NCI-H2081 treated with DMSO at 0.1 percent for 48 hours (cell line): ENCODE measurements at places on chromosomes 12 and 14.

DNA sequence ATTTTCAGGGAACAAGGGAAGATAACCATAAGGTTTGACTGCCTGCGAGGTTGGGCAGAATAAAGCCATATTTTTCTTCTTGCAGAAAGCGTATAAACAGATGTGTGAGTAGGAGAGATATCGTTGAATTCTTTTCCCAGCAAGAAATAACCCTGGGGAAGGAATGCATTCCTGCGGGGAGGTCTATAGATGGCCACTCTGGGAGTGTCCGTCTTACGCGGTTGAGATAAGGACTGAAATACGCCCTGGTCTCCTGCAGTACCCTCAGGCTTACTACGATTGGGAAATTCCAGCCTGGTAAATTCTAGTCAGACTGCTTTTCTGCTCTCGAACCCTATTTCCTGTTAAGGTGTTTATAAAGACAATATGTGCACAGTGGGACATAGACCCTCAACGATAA lies 225.0 kb downstream of the LRIG3 start:
- no peak for DNase-seq

GRCh38 chr12:78037707-78038106 lies 207.0 kb downstream of the NAV3 start:
- DNase-seq: no peak

GRCh38 chr12:76299536-76300296 lies 48.5 kb downstream of the BBS10 start:
- DNase-seq: no peak

DNA sequence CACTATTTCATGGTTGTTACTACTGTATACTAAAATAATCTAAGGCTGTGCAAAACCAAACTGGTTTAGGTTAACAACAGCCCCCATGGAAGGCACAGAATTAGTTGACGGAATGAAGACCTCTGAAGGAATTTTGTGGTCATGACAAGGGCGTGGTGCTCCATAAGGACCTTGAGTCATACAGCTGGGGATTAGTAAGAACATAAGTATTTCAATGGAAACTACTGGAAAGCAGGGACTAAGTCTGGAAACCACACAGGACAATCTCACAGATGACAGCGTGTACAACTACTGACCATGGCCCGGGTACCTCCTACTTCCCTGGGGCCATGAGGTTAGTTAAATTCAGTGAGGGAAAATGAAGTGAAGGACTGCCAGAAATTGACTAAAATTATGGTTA lies 98.5 kb upstream of the PLEKHA5 start:
- no peak for DNase-seq

DNA sequence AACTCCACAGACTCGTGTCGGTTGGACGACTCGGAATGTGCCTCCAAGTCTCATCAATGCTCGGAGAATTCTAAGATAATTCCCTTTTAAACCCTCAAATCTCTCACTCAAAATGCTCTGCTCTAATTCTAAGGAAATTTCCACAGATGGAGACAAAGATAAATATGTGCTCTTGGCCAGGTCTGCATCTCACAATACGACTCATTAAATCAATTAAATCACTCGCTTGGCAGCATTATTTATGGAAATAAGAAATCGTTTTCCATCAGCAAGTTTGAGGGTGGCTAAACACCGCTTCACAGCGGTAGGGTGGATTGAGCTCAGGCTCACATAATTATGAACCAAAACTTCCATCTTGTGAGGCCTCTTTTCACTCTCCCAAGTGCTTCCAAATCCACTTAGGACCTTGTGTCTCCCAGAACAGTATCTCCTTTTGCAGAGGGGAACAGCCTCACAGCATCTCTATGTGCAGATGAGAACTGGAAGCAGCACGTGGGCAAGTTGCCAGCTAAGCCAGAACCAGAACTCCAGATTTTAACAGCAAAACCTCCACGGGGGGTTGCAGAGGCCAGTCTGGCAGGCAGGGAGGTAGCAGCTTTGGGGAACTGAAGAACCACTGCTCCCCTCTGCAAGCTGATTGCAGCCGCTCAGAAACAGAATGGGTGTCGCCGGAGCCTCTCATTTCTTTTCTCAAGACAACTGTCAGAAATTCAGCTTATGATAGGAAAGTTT lies 43.8 kb downstream of the RIMBP2 start:
- no peak for DNase-seq

- no peak for DNase-seq
These were observed 12.7 kb downstream of the ABCD2 start for GRCh38 chr12:39606712-39607423.

DNA sequence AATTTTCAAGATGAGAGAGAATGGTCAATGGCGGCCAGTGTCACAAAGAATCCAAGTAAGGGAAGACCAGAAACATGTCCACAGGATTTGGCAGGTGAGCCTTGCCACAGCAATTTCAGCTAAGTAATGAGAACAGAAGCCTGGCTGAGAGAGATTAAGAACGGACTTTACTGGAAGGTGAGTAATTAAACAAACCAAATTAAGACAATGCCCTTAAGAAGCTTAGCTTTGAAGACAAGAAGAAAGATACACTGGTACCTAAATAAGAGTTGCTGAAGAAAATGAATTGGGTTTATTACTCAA lies 145.4 kb upstream of the PLEKHG7 start:
- DNase-seq: no peak

DNA sequence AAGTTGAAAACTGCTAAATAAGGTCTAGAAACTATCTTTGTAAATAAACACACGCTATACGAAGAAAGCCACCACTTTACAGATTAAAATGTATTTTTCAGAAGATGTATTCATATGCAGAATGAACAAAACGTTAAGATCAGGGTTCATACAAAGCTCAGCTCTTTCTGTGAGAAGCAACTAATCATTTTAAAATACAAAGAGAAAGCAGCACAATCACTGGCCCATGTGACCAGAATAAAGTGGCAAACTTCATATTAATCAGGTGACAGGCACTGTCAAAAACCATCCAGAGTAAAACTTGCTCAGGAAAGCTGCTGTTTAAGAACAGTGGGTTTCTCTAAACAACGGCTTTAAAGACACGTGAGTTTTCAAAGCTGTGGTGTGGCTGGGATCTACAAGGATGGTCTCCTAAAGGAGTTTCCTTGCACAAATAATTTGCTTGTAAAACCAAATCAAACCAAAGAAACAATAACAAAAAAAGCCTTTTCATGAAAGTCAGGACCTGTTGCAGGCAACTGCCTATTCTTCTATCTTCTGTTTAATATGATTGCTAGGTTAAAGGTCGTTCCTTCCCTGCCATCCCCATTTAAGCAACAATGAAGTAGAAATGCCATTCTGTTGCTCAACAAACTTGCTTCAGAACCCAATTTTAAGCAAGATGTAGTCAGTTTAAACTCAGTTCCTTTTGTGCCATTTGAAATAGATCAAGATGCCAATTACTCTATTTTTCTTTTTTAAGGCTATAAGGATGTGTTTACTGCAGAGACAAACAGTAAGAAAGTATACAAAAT lies 22.3 kb downstream of the SEL1L start:
- no peak for DNase-seq

GRCh38 chr12:52122904-52123303 lies 43.4 kb downstream of the SMIM41 start:
- DNase-seq: no peak

DNA sequence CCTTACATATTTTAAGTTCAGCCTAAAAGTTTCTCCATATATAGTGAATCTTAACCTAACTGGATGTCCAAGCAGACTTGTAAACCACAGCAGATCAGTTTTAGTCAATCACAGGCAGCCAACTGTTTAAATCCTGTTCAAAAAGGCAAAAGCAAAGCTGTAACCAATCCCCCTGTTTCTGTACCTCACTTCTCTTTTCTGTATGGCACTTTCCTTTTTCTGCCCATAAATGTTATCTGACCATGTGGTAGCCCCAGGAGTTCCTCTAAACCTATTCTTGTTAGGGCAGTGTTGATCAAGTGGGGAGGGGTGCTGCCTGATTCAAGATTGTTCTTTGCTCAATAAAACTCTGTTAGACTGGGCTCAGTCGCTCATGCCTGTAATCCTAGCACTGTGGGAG lies 8.5 kb upstream of the DACT1 start:
- DNase-seq: no peak

- no peak for DNase-seq
These were observed 3.0 kb downstream of the TEDC1 start for GRCh38 chr14:105493921-105494605.

GRCh38 chr14:62029569-62029924 lies 267.3 kb downstream of the SNAPC1 start:
- no peak for DNase-seq

GRCh38 chr14:57979376-57980048 lies 113.6 kb upstream of the SLC35F4 start:
- no peak for DNase-seq

GRCh38 chr12:108704527-108704926 lies 26.8 kb downstream of the CORO1C start:
- DNase-seq: no peak

DNA sequence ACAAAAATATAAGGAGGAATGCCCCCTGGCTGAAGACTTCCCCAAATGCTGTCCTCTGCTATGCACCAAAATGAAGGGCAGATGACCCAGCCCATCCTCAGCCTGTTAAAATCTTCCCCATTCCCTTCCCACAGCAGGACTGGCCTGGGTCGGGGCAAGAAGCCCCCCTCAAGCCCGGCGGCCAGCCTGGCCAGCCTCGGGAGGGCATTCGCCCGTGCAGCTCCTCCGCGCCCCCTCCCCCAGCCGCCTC lies 413 bp downstream of the RARG start:
- DNase-seq: no peak

DNA sequence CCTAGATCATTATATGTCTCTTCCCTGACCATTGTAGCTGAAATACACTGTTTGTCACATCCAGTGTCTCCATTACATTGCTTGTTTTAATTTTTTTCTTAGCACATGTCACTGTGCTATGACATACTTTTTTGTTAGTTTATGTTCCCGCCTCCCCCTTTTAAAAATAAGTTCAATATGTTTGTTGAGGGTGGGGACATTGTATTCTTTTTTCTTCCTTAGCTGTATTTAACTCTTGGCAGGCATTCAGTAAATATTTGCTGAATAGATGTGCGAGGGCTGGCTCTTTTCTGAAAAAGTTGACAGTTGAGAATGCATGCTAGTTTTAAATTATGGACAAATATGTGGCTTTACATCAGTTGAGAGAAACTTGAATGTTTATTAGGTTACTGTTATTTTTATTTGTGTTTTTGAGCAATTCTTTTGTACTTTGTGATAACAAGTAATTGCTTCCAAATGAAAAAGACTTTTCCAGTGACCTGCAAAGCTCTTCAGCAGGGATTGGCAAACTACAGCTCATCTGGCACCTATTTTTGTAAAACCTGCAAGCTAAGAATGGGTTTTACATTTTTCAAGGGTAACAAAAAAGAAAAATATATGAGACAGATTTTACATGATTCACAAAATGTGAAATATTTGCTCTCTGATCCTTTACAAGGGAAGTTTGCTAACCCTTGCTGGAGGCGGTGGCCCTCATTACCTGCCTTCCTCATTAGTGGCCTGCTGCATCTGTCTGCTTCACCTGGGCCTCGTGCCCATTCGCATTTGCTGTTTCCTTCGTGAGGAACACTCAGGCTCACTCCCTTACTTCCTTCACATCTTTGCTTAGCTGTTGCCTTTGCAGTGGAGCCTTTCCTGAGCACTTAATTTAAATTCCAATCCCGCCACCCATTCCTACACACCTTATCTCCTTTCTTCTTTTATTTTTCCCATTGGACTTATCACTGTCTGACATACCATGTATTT lies 229.4 kb downstream of the ERC1 start:
- peak; percentile 57 for DNase-seq

DNA sequence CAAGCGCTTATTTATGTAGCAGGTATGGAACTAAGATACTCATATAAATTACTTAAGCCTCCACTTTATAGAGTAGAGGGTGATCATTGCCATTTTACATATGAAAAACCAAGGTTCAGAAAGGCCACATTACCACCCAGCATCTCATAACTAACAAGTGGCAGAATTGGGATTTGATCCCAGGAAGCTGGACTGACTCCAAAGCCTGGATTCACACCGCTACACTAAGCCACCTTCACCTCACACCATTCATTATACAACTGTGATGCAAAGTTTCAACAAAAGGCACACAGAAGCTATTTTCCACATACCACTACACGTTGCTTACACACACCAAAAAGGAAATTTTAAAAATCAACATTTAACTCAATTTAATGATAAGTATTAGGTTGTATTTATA lies 370.6 kb downstream of the FUT8 start:
- DNase-seq: no peak

- DNase-seq: no peak
These were observed 1.8 kb downstream of the MARCHF9 start for GRCh38 chr12:57756406-57757341.

GRCh38 chr12:124694846-124695497 lies 127.6 kb upstream of the NCOR2 start:
- no peak for DNase-seq

DNA sequence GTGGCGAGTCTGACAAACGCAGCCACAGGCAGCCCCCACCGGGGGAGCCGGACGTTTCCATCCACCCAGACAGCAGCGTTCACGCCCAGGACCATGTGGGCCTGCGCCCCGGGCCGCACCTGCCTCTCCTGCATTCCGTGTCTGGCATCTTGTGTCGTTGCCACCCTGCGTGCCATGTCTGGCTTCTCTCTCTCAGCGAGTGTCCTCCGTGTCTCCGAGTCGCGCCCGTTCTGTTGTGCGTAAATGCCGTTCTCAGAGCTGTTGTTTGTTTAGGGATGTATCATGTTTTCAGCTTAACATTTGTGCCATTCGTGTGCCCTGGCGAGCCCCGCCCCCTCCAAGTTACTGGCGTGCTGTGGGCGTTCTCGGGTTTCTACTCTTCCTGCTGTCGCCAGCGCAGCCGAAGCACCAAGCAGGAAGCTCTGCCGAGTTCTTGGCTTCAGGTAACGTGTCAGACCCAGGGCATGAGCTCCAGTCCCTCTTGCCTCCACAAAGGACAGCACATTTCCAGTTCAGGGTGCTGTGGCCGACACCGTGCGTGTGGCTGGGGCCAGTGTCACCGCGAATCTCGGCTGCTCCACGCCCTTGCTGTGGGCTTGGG lies 34.6 kb downstream of the NOC4L start:
- no peak for DNase-seq

DNA sequence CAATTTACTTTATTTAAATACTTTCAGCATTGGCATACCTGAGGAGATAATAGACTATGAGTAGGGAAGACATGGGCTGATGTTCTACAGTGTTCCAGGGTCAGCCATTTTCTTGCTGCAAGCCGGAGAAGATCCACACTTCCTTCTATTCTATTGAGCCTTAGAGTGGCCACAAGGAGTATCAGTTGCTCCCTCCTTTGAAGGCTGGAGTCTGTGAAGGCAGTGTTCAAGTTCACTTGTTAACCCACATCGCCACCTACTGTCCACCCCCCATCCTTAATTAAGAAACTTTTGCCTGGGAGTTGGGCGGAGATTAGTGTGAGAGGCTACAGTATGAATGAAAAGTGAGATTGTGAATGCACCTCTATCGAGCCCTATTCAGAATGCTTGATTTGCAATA lies 666.6 kb downstream of the NRXN3 start:
- DNase-seq: peak; percentile 20

- no peak for DNase-seq
These were observed 5.8 kb upstream of the EGLN3 start for GRCh38 chr14:33956640-33957039.

DNA sequence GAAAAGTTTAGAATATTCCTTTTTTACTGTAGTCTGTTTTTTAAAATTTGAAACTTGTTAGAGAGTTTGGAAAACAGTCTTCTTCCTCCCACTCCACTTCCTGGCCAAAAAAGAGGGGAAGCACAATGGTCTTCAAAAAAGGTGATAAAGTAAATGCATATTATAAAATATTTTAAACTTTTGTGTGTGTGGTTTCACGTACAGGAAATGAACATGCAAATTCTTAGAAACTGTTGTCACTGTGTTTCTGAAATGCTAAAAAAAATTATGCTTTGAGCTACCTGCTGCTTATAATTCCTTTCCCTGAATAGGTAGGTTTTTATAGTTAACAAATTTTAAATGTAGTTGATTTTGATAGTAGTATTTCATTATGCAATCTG lies 2.9 kb downstream of the FGFR1OP2 start:
- DNase-seq: no peak

GRCh38 chr12:92136965-92137721 lies 8.5 kb downstream of the BTG1 start:
- no peak for DNase-seq
